Activated CD4-positive, alpha-beta T cell treated with anti-CD3 and anti-CD28 coated beads, Interleukin-10, Interleukin-2, amounts not matched to agents 100 ng/mL and 50 ng/mL, durations not matched to agents 16 hours and 8 hours (primary cell): ENCODE measurements at places on chromosomes 6 and 20.

GRCh38 chr6:12081771-12082170 is 69.7 kb downstream of the HIVEP1 start:
- DNase-seq, result no peak

GRCh38 chr6:13434777-13435176 is 52.6 kb downstream of the GFOD1 start:
- DNase-seq, result no peak

DNA sequence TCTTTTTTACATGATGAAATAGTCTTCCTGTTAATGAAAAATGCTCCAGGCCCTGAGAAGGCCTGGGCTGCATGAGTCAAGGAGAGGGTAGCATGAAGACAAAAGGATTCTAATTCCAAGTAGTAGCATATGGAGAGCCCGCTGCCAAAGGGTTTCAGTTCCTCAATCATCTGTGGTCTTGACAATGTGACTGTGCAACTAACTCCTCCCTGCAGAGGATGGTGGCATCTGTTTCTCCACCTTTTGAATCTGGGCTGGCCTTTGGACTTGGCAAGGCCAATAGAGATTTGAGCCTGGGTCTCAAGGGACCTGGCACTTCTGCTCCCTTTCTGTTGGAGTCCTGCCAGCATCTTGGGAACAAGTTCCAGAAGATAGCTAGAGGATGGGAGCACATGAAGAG is 35.1 kb upstream of the ANKEF1 start:
- DNase-seq, result no peak

DNA sequence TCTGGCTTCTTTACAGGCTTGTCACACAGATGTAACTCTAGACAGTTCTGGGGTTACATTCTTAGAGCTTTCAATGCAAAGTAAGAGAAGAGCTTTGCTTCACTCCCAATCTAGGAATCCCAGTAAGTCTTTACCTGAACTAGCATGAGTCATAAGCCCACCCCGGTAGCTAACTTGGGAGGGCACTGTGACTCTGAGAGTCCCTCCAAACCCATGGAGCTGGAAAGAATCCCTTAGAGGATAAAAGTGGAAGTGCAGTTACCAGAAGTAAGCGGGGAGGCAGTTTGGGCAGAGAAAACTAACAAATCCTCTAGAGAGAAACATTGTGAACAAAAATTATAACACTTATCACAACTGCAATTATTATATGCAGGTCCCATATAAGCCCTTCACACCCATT is 84.0 kb upstream of the SMLR1 start:
- DNase-seq, result no peak

DNA sequence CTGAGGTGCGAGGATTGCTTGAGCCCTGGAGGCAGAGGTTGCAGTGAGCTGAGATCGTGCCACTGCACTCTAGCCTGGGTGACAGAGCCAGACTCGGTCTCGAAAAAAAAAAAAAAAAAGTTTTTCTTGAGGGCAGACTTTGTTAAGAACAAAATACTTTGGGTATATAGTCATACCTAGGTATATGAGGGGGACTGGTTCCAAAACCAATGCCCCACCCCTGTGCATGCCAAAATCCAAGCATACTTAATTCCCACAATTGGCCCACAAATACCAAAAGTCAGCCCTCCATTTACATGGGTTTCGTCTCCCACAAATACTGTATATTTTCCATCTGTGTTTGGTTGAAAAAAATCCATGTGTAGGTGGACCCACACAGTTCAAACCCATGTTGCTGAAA is 119.9 kb downstream of the INSM1 start:
- DNase-seq, result no peak

DNA sequence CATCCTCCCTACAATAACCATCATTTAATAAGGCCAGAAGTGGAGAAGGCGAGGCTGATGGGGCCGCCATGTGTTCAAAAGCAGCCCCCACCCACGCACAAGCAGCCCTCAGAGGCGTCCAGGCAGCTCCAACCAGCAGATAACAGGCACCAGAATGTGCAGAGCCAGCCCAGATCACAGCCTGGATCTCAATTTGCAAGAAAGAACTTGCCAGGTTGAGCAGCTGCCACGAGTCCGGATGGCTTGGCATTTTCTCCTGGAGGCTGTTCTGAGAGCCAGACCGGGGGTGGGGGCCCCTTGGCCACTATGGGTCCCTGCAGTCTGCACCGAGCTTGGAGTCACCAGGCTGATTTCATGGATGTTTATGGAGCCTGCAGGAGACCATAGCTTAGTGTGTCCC is 338.1 kb downstream of the PREX1 start:
- no peak for DNase-seq

- no peak for DNase-seq
These were observed 707.0 kb downstream of the QKI start for GRCh38 chr6:164121527-164121926.

DNA sequence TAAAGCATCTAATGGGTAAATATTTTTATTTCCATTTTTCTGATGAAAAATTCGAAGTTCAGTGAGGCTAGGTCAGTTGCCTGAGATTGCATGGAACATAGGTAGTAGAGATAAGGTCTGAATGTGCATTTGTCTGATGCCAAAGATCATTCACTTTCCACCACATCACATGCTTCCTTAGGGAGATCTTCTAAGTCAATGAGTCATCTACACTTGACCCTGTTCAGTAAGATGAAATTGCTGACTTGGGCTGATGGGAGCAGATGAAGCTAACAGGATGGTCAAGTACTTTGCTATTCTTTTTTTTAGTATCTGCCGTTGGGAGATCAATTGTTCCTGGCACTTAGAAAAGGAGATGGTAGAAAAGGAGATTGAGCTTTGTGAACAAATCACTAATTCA is 511.3 kb downstream of the PHF3 start:
- no peak for DNase-seq

DNA sequence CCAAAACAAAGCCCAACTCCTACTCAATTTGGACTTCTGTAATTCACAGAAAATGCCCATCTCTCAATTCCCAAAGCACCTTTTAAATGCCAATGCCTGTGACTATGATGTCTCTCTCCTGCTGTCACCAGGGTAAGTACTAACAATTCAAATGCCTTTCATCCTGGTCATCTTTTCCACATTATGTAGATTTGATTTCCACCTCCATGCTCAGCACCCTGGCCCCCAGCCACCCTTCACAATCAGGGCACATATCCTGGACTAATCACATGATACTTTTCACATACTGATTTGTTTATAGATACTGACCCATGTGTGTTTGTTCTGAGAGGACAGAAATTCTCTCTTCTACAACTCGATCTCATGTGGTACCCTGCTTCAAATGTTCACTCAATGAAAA is 236.3 kb downstream of the PTPRK start:
- no peak for DNase-seq
